ENCODE measurements at places on chromosomes 5 and 9.
A peak's percentile ranks its signal among the peaks of the same experiment; 100 is the strongest.

GRCh38 chr9:137458194-137459151 lies 661 bp downstream of the NSMF start:
- no peak for DNase-seq

GRCh38 chr5:168944004-168944403 lies 356.9 kb downstream of the SLIT3 start:
- no peak for DNase-seq

GRCh38 chr9:115944166-115944948 lies 209.2 kb upstream of the PAPPA start:
- no peak for DNase-seq

- no peak for DNase-seq
Observed at GRCh38 chr5:38553001-38553521, 3.4 kb downstream of the LIFR start.

DNA sequence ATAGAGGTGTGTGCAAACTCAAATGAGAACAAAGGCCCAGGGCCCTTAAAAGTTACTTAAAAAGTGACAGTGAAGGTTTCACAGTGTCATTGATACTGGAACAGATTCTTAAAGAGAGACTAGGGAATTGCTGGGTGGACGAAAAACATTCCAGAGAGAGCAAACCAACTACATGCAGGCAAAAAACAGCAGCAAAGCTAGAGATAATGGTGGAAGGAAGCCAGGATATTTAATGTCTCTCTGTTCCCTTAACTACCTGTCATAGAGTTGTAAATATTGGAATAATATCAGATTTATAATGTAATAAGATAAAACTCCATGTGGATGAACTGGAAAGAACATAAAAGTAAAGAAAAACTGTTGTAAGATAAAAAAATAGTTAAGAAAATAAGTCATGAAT lies 508.6 kb downstream of the TAF11L14 start:
- no peak for DNase-seq

GRCh38 chr5:161190778-161191177 lies 338.8 kb upstream of the ATP10B start:
- DNase-seq: no peak

- no peak for DNase-seq
Observed at GRCh38 chr5:132770476-132771159, 6.4 kb downstream of the SEPTIN8 start.

DNA sequence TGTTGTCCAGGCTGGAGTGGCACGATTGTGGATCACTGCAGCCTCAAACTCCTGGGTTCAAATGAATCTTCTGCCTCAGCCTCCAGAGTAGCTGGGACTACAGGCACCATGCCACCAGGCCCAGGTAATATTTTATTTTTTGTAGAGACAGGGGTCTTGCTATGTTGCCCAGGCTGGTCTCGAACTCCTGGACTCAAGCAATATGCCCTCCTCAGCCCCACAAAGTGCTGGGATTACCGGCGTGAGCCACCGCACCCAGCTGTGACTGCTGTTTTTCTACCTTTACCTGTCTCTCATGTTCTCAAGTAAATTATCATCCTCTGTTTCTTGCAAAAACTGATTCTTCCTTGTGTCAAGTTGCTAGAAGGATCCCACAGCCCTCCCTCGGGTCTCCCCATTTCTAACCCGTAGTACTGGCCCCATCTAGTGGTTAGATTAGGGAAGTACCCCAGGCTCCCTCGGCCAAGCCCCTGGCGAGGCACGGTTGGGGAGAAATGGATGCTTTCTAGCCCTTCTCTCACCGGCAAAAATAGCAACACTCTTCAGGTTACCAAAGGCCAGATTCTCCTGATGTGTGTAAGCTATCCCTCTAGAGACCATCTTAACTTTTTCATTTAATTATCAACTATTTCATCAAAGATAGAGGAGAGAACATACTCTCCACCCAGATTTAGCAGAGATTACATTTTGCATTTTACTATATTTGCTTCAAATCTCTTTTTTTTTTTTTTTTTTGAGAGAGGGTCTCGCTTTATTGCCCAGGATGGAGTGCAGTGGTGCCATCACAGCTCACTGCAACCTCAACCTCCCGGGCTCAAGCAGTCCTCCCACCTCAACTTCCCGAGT lies 19.2 kb upstream of the TOR1B start:
- DNase-seq: peak; percentile 91

DNA sequence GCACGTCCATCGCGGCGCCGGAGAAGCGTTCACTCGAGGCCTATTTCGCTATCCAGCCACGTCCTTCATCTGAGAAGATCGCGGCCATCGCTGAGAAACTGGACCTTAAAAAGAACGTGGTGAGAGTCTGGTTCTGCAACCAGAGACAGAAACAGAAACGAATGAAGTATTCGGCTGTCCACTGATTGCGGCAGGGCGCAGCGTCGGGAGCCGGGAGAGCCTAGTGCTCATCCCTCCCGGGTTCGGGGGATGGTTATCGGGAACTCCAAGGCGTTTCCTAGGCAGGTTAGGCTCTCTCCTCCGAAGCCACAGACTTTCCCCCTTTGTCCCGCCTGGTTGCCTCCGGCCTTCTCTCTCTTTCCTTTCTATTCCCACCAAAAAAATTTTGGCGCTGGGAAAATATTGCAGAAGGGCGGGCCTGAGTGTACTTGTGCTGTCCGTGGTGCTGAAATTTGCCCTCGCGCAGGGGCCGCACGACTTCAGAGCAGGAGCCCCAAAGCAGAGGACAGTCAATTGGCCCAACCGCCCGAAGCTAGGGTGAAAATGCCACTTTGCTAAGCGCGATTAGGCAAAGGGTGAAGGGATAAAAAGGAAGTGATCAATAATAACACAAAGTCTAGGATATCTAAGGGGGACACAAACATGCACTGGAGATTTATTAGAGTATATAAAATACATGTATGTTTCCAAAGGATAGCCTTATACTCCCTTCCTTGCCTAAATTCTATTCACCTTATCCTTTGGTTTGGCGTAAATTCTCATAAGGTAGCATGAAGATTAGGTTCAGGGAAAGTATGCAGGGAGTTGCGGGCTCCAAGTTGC lies 1.8 kb downstream of the POU4F3 start:
- DNase-seq: peak; percentile 56

All from suppressor macrophage treated with lipopolysaccharide for 4 hours (primary cell).